ENCODE measurements at places on chromosomes 4 and X.

DNA sequence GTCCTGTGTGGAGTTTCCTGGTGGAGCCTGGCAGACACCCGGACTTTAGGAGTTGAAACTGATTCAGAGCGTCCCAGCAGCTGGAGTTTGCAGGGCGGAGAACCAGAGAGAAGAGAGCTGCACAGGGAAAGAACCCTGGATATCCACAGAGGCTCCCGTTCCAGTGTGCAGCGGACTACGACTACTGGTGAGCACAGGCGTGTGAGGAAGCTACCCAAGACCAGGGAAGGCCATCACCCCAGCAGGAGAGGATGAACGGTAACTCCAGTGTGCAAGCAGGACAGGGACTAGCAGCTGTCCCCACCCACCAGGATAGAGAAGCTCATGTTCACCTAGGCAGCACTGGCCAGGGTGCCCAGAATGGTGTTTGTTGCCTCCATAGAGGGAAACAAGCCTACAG is 2.3 kb downstream of the LAGE3 start:
- no peak for DNase-seq

DNA sequence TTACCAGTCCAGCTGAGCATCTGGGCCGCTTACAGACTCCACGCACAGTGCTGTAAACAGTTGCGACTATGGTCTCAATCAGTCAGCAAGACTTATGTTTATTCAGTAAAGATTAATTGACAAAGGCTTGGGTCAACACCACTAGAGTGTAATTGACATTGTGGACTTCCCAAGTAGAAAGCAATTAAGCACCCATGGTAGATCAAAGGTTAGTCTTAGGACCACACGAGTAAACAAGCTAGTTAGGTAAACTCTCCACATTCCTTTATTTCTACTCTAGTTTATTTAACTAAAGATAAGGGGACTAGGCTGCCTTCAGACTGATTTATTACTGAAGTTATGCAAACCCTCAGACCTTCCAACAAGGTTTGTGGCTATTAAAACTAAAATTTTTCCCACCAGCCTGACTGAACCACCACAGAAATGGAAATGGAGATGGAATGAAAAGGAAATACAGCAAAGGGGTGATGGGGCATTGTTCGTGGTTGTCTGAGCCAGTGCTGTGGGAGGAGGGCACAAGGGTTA is 44.2 kb downstream of the MTHFD2L start:
- no peak for DNase-seq

DNA sequence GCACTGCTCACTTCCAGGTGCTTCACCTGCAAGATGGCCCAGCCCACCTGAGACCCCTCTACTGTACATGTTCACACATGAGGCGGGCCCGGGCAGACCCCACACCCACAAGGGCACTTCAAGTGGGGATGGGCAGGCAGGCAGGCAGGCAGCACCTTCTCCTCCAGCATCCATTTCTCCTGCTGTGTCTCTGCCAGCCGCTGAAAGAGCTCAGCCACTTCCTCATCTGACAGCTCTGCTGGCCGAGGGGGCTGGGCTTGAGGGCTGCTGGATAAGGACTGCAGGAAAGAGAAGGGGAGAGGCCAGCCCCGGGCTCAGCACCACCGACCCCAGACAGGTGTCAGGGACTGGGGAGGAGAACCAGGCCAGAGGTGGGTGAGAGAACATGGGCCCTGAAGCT is 4.4 kb upstream of the KCND1 start:
- DNase-seq: no peak

DNA sequence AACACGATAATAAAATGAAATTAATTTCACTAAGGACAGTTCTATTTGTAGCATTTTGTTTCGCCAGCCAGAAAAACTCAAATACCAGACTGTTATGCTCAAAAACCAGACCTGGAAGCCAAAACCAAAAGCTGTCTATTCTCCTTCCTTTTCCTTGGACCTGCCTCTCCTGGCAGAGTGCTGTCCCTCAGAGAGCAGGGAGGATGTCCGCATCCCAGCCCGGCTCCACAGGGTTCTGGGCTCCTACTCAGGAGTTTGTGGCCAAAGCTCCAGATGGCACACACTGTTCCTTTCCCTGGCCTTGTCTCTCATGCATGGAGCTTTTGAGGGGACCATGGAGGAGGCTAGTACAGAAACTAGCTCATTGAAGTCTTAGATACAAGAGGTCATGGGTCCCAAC is 41.9 kb upstream of the C1QTNF7 start:
- DNase-seq: no peak

GRCh38 chr4:57854748-57855147 is 744.6 kb upstream of the IGFBP7 start:
- DNase-seq: peak; percentile 0

DNA sequence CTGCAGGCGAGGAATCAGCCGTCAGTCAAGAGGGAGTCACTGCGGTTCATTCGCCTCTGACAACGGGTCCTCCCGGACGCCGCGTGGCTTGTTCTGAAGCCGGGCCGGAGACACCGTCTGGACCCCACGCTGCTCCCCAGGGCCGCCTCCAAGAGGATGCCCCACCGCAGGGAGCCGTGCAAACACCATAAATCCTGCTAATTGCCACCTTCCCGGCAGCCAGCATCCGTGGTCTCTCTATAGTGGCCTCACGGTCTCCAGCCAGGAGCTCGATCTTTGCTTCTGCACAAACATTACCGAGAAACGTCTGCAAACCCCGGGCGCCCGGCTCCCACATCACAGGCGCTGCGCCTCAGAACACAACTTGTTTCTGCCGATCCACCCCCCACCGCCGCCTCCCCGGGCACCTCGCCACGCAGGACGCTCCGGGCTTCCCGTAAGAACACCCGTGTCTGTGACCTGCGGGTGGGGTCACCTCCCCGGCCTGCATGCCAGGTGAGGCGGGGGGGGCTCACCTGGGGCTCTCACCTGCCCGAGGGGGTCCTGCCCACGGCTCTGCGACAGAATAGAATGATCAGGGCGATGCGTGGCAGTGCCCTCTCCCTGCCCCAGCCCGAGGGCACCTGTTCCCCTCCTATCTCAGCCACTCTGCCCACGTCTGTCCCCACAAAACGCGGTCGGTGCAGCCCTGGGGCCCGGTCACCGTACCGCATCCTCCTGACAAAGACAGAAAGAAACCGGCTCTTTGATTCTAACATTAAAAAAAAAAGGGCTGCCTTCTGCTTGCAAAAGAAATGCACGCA is 32.4 kb upstream of the PPP2R3B start:
- no peak for DNase-seq

- DNase-seq: no peak
These were observed 94.8 kb downstream of the ARSJ start for GRCh38 chr4:113884655-113885054.

- DNase-seq: no peak
These were observed 88.3 kb upstream of the HELT start for GRCh38 chr4:184930026-184930425.

DNA sequence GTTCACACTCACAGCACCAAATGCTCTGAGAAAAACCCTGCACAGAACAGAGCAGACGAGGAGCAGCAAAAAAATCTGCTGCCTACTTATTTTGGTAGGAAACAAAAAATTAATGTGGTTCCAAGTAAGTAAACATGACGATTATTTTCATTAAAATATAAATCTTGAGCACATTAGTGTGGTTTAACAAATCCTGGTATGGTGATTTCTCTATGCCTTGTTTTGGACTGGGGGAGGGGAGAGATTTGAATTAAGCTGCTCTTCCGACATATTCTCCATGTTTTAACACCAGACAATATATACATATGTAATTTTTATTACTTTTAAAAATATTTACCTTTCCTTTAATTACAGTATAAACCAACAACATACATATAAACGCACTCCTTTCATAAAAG is 1.8 kb downstream of the CAMK2D start:
- no peak for DNase-seq

DNA sequence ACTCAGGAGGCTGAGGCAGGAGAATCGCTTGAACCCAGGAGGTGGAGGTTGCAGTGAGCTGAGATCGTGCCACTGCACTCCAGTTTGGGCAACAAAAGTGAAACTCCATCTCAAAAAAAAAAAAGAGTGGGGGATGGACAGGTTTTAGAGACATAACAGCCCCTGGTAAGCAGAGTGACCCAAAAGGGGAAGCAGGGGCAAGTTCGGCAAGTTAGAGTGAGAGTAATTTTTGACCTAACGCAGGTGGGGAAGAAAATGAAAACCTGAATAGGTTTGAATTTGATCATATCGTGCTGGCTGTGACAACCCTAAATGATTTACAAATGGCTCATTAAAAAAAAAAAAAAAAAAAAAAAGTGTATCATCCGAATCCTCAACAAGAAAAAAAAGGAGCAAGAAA is 25.7 kb upstream of the TMEM131L start:
- no peak for DNase-seq

- no peak for DNase-seq
These were observed 23.9 kb downstream of the RELL1 start for GRCh38 chr4:37662251-37662650.

GRCh38 chrX:37993837-37994619 is 12.3 kb upstream of the SYTL5 start:
- peak; percentile 33 for DNase-seq
